ENCODE measurements at places on chromosomes 7 and 10. TPM values are rescaled to one million over a fixed set of nuclear protein-coding genes. Genes with fewer than 3 reads are reported as not detected.

GRCh38 chr10:63636812-63637211 is 115.6 kb downstream of the REEP3 start:
- no peak for DNase-seq

GRCh38 chr10:23060918-23061317 is 34.5 kb upstream of the MSRB2 start:
- DNase-seq: no peak

DNA sequence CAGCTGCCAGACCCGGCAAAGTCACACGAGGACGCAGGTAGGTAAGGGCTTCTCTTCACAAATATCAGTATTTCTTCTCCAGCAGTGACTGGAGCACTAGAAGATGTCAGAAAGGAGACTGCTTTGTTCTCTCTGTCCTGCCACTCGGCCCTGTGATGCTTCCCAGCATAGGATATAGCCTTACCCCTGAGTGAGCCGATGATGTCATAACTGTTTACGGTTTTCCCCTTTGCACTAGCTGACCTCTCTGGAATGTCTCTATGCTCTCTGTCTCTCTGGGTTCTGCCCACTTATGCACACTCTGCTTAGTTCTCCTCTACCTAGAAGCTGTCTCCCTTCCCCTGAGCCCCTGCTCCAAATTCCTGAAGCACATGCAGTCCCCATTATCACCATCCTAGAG is 167.5 kb upstream of the PODXL start:
- DNase-seq: no peak

DNA sequence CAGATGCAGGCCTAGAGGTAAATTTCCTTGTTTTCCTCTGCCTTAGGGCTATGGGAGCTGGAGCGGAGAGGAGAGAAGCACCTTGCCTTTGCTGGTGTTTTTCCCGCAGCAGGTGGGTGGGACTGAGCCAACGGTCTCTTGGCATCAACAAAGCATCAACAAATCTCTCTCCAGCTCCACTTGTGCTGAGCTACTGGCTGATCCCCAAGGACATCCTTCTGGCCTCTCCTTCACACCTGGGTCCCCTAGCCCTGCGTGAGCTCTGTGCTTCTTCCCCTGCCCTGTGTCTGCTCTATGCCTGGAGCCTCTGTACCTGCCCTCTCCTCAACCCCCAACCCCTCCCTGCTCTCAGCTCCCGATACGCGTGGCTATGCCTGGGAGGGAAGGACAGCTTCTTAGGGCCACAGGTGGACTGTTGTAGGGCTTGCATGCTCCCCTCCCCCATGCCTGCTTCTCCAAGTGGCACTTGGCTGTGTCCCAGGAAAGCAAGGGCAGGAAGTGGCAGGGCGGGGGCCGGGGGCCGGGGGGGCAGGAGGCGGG is 3.2 kb upstream of the CLDN4 start:
- DNase-seq: no peak

DNA sequence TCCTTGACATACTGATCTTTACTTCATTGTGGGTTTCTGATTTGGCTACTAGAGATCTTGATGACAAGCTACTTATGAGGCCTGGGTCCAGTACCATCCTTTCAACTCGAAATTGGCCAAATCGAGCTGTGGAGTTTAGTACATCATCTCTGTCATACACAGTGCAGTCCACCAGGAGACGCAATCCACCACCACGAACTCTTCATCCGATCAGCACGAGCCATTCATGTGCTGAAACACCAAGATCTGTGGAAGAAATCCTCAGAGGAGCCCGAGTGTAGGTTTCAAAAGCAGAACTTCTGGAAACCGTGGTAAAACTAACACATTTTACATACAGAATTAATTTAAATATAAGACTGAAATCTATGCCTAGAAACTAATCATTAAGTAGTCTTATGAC is 14.2 kb downstream of the DNAJC9 start:
- no peak for DNase-seq

DNA sequence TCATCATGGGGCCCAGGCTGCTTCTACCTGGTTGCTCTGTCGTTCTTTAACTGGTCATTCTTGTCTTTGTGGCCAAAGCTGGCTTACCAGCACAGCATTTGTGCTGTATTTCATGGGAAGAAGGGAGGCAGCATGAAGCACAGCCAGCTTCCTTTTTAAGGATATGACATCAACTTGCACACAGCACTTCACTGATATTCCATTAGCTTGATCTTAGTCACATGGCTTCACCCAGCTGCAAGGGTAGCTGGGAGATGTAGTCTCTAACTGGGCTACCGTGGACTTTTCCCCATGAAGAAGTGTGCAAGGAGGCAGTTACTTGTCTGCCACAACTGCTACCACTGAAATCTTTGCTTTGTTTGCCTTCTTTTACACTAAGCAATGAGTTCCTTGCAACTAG is 525.2 kb downstream of the LRMDA start:
- DNase-seq: no peak

DNA sequence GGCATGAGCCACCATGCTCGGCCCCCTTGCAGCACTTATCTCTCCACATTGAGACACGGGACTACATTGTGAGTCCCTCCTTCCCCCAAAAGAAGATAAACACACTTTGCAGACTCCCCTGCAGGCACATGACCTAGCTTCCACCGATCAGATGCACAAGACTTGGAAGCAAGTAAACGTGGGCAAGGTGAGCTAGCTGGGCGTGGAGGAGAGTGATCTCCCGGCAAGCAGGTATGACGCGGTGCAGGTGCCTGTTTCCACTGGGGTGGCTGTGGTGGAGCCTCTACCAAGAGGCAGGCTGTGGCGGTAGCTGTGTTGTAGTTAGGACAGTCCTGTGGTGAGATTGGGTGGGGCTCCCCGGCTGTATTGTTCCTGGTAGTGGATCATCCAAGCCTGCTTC is 7.7 kb upstream of the COMTD1 start:
- no peak for DNase-seq

GRCh38 chr10:88765816-88766215 is 6.0 kb downstream of the LIPN start:
- DNase-seq: no peak

- DNase-seq: no peak
Measured at GRCh38 chr7:18064242-18064838, 36.7 kb upstream of the PRPS1L1 start.

GRCh38 chr10:89206402-89207180 is 526 bp downstream of the CH25H start:
- no peak for DNase-seq

- DNase-seq: no peak
Measured at GRCh38 chr10:75094465-75094864, 17.0 kb upstream of the SAMD8 start.

- peak; percentile 6 for DNase-seq
Measured at GRCh38 chr10:51860257-51860656, 160.9 kb upstream of the CSTF2T start.

- DNase-seq: peak; percentile 21
Measured at GRCh38 chr7:155001756-155002410, 1.0 kb downstream of the PAXIP1 start.

GRCh38 chr7:92614660-92615174 is 24.5 kb upstream of the FAM133B start:
- no peak for DNase-seq

DNA sequence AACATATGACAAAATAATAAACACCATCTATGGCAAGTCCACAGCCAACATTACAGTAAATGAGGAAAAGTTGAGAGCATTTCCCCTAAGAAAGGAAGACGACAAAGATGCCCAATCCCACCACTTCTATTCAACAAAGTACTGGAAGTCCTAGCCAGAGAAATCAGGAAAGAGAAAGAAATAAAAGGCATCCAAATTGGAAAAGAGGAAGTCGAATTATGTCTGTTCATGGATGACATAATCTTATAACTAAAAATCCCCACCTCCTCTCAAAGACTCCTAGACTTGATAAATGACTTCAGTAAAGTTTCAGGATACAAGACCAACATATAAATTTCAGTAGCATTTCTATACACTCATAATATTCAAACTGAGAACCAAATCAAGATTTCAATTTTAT is 288.5 kb upstream of the POT1 start:
- DNase-seq: no peak

DNA sequence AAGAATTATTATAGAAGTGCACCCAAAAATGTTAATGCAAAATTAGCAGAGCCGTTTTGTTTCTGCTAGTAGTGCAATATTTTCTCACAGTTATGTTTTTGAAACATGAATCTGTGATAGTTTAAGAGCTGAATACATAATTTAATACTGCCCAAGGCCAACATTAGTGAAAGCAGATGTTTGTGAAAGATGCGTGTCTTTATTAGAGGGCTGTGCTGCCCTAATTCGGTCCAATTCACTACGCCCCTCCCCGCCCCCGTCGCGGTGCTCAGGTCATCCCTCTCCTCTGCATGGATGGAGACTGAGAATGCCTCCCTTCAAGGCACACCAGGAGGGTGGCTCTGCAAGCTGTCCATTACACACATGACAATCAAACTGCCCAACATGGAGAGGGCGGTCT is 172.0 kb downstream of the TEX36 start:
- no peak for DNase-seq

GRCh38 chr10:129330211-129330610 is 136.8 kb upstream of the MGMT start:
- DNase-seq: no peak

DNA sequence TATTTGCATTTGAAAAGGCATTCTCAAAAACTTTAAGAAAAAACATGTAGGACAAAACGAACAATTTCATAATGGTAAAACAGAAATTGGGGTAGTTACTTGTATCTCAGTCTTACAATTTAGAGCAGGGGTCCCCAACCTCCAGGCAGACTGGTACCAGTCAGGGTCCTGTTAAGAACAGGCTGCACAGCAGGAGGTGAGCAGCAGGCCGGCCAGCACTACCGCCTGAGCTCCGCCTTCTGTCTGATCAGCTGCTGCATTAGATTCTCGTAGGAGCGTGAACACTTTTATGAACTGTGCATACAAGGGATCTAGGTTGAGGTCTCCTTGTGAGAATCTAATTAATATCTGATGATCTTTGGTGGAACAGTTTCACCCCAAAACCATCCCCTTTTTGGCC is 77.3 kb downstream of the SEMA3A start:
- no peak for DNase-seq

GRCh38 chr7:30618080-30618676 is 23.5 kb downstream of the GARS1 start:
- no peak for DNase-seq

- DNase-seq: peak; percentile 75
Measured at GRCh38 chr10:102133373-102134195, 744 bp downstream of the PPRC1 start.

Gene PRSS2
- not detected for total RNA-seq

Gene CXCL12
- total RNA-seq: 13.9 TPM

Gene CLDN3
- total RNA-seq: not detected

Gene ELFN1
- 5.7 TPM for total RNA-seq

Gene MALRD1
- 1.2 TPM for total RNA-seq

Gene SOSTDC1
- 30.2 TPM for total RNA-seq

Gene HTR5A
- total RNA-seq: 2.9 TPM

Gene KLLN
- 0.82 TPM for total RNA-seq

Gene TSPAN15
- 5.7 TPM for total RNA-seq

Gene PURB
- 36.7 TPM for total RNA-seq

Gene BMPER
- total RNA-seq: 2.9 TPM

Gene PIK3CG
- 1.6 TPM for total RNA-seq

Gene KLF14
- total RNA-seq: not detected

Gene VSTM4
- 2.4 TPM for total RNA-seq

Gene MET
- total RNA-seq: 2.9 TPM

Gene GNAI1
- total RNA-seq: 152 TPM

Gene TMEM178B
- total RNA-seq: 53.0 TPM

Gene HECW1
- total RNA-seq: 41.6 TPM

Gene CARD11
- 0.41 TPM for total RNA-seq

Gene GDF2
- not detected for total RNA-seq

Gene PDE1C
- 19.2 TPM for total RNA-seq

Gene CD36
- total RNA-seq: 22.0 TPM

All from frontal cortex (tissue), 4 donors.